ENCODE measurements at places on chromosomes 1 and 21. TPM values are rescaled to one million over a fixed set of nuclear protein-coding genes. Genes with fewer than 3 reads are reported as not detected.

Gene AMPD1
- total RNA-seq: not detected

Gene AVPR1B
- not detected for total RNA-seq

Gene PLEKHG5
- 3.9 TPM for total RNA-seq

Gene SLC39A1
- 96.6 TPM for total RNA-seq

DNA sequence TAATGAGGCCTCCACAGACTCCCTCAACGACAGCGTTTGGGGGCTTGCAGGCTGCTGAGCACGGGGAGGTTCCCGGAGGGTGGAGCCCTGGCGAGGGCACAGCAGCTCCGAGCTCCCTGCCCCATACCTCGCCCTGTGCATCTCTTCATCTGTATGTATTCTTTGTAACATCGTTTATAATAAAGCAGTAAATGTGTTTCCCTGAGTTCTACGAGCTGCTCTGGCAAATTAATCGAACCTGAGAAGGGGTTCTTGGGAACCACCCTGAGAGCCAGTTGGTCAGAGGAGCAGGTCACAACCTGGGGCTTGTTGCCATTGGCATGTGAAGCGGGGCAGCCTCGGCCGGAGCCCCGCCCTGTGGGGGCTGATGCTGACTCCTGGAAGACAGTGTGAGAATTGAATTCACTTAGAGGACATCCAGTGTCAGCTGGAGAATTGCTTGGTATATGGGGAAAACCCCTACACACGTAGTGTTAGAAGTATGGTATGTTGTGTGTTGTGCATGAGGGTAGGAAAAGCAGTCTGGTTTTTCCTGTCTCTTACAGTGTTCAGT, 11.5 kb downstream of the SLC37A1 start:
- DNase-seq: no peak

DNA sequence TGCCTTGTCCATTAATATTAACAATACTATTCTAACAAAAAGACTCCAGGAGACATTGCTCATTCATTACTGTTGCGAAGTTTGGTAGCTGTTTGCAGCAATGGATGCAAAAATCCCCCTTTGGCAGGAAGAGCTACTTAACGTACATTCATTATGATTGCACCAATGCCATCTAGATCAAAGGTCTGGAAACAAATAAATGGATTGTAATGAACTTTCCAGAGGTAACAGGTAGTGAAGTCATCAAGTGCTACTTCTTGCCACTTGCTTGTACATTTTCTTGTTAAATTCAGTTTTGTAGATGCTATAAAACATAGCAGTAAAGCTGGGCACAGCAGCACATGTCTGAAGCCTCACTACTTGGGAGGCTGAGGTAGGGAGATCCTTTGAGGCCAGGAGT, 93.9 kb downstream of the DDAH1 start:
- DNase-seq: no peak

GRCh38 chr1:161781995-161782394, 15.9 kb downstream of the ATF6 start:
- DNase-seq: no peak

GRCh38 chr1:156571261-156571852, 1.0 kb downstream of the IQGAP3 start:
- DNase-seq: no peak

DNA sequence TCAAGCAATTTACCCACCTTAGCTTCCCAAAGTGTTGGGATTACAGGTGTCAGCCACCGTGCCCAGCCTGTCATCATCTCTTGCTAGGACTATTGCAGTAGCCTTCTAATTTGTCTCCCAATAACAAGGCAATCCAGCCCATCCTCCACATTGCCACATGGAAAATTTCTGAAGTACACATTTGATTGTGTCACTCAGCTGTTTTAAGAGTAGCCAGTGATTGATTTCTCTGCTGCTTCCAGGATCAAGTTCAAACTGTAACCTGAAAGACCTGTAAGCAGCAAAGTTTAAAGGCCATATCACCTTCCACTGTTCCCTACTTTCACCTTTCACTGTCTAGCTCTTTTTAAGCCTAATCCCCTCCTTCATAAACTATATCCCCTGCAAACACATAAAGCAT, 7.8 kb upstream of the ELK4 start:
- no peak for DNase-seq

All from activated naive CD4-positive, alpha-beta T cell treated with anti-CD3 and anti-CD28 coated beads, Interleukin-2, amount 50 U/mL, for 72 hours (primary cell).